Esophagus muscularis mucosa (tissue), 4 donors: ENCODE measurements at places on chromosomes 3 and 15. TPM values are rescaled to one million over a fixed set of nuclear protein-coding genes. Genes with fewer than 3 reads are reported as not detected.

DNA sequence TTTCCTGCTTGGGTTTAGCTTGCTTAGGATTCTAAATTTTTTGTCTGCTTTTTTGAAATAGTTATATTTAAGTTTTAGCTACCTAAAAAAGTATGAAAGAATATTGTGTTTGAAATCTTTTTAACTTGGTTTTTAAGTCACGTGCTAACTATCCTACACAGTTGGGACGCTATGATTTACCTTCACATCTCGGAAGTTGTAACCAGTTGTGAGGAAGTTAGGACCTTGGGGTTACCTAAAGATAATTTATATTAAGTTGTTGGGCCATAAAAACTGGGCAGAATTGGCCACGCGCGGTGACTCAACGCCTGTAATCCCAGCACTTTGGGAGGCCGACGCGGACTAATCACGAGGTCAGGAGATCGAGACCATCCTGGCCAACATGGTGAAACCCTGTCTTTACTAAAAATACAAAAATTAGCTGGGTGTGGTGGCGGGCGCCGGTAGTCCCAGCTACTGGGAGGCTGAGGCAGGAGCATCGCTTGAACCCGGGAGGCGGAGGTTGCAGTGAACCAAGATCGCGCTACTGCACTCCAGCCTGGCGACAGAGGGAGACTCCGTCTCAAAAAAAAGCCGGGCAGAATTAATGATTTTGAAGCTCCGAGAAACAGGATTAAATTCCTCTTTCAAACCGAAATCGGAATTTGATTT is 1.0 kb downstream of the ZFAND6 start:
- DNase-seq = no peak

- DNase-seq = no peak
Observed at GRCh38 chr15:78734451-78735064, 76.7 kb downstream of the ADAMTS7 start.

Gene OIP5
- 0.39 TPM for total RNA-seq

GRCh38 chr3:167958141-167958540 is 137.6 kb downstream of the GOLIM4 start:
- DNase-seq = no peak

Gene WNT5A
- total RNA-seq = 14.5 TPM
